ENCODE measurements at places on chromosomes 4 and X.

DNA sequence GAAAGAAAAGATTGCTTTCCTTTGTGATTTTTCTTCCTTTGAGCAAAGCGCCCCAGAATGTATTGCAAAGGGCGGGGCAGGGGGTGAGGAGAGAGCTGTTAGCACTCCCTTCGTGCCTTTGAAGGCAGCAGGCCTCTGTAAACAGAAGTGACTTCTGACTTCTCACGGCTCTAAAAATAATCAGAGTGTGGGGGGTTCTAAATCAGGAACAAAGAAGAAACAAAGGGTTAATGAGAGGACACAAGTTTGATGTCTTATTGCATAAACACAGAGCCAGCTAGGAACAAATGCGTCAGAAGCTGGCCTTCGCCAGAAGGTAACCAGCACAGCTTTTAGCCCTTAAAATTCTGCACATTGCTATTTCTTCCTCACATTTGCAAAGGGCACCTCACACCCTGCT, 626.2 kb downstream of the MID1IP1 start:
- no peak for DNase-seq

- no peak for DNase-seq
These were observed 39.8 kb downstream of the GRIA3 start for GRCh38 chrX:123223859-123224258.

DNA sequence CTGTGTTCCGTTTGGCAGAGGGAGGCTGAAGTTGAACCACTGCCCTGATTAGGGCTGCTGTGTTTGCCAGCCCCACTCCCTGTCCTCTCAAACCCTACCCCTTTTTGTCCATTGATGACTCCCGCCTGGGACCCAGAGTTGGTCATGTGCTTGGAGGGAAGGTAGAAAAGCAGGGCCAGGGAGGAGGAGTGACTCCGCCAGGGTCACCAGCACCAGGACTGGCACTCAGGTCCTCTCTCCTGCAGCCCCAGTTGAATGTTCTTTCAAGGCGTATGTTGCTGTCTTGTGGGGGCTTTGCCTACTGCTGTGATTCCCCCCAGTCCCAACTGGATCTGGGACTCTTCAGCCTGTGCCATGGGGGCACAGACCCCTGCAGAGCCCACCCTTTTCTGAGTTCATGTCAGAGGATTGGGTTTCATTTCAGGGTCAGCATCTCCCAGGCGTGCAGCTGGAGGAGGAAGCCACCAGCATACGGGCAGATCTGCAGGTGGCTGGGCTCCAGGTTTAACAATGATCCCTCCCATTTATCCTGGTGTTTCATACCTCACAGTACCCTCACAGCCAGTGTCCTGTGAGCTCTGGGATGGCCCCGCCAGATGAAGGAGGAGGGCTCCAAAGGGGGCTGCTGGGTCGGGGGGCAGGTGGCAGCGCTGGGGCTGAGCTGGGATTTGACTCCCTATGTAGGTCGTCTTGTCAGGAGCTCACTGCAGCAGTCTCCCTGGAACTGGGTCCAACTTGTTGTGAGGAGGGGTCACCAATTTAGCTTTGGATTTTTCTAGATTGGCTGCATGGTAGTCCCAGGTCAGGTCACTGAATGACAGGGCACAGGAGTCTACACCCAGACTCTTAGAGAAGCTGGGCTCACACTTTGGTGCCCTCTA, 55.7 kb downstream of the MSX1 start:
- DNase-seq = no peak

DNA sequence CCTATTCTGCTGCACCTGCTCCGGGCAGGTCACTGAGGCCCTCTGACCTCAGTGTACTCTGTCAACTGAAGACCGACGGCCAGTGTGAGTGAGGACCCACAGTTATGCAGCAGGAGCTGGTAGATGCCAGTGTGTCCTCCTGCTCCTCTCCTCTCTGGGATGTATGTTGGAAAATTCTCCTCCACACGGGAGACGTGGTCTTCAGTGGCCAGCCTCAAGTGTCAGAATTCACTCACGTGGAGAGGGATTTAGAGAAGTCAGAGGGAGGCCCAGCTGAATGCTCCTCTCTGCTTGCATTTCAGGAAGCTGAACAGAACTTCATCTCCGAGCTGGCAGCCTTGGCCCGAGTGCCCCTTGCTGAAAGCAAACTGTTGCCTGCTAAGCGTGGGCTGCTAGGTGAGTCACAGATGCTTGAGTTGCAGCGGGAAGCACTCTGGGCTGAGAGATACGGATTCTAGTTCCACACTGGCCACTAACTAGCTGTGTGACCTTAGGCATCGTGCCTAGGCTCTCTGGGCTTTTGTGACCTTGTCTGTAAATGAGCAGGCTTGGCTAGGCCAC, 83.6 kb downstream of the CRMP1 start:
- no peak for DNase-seq

GRCh38 chrX:129754056-129755024, 15.6 kb downstream of the XPNPEP2 start:
- no peak for DNase-seq

DNA sequence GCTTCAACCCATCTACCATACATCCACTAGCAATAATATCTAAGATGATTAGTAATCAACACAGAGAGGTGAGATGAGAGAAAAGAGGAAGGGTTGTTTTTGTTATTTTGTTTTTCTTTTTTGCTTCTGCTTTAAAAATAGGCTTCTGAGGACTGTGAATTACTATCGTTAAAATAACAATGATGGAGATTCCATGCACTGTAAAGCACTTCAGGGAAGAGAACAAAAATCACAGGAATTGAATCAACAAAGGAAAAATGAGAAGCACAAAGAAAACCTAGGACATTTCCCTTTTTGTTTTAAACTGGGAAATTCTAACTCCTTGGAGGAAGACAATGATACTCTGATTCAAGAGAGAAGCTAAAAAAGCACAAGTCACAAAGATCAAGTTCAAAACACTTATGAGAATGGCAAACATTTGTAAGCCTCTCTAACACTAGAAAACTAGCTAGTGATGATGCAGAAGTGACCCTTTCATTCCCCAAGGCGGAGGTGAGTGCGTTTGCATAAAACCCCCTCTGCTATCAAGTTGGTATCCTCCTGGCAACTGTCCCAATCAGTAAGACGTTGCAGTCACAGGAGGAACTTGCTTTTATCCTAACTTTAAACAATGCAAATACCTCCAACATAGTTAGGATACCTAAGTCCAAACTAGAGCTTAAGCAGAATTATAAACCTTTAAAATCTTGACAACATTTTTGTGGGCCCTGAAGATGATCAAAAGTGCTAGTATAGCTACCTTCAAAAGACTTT, 308.5 kb downstream of the CAMK2D start:
- no peak for DNase-seq

GRCh38 chr4:118787844-118788380, 48.0 kb downstream of the SEC24D start:
- DNase-seq = no peak

DNA sequence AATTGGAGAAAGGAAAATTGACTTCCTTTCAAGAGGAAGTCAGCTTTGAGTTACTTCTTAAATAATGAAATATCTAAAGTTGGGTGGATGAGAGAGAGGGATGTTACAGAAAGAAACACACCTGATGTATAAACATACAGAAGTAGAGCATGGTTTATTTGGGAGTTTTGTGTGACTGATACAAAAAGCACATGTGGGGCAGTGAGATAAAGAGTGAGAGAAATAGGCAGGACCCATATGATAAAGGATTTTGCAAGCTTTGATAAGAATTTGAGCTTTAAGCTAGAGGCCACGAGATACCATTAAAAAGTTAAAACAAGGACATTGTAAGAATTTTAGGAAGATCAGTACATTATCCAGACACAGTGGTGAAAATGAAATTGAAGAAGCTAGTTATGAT, 263.3 kb upstream of the GPRIN3 start:
- DNase-seq = no peak

- no peak for DNase-seq
These were observed 246.0 kb downstream of the FBXW7 start for GRCh38 chr4:152289941-152290340.

- DNase-seq = no peak
These were observed 708.9 kb downstream of the IL1RAPL1 start for GRCh38 chrX:29295987-29296680.

DNA sequence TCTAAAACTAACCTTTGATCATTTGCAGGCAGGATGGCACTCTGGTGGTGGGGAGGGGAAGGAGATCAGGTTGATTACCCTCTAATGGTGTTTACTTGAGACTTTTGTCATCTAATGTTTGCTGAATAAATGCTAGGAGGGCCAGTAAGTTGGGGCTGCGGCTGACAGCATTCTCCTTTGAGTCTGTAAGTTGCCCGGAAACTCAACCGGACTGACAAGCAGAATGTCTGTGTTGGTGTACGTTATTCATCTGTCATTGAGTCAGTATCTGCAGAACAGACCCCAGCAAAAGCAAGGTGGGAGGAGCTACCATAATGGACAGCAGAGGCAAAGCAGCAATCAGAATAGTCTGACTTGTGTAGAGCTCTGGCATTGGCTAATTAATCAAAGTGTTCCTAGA, 1210.6 kb upstream of the PABPC4L start:
- no peak for DNase-seq

GRCh38 chr4:145804116-145804515, 124.2 kb downstream of the C4orf51 start:
- no peak for DNase-seq

GRCh38 chr4:78885598-78885997, 53.6 kb downstream of the PAQR3 start:
- DNase-seq = no peak

GRCh38 chr4:151703401-151703800, 57.4 kb downstream of the GATB start:
- DNase-seq = no peak

- no peak for DNase-seq
These were observed 66.5 kb downstream of the ACOX3 start for GRCh38 chr4:8373973-8374545.

- DNase-seq = no peak
These were observed 1467.4 kb downstream of the C4orf33 start for GRCh38 chr4:130563185-130563888.

DNA sequence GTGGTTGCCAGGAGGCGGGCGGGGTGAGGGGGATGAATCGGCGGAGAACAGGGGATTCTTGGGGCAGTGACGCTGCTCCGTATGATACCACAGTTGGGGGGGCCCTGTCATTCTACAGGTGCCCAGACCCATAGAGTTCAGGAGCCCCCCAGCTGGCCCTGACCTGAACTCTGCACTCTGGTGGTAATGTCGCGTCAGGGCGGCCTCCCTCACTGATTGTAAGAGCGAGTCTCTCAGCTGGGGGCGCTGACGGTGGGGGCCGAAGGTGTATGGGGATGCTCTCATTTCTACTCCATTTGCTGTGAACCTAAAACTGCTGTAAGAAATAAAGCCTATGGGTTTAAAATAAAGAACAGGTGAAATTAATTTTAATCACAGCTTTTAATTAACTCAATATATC, 91.8 kb upstream of the PSAPL1 start:
- DNase-seq = no peak

DNA sequence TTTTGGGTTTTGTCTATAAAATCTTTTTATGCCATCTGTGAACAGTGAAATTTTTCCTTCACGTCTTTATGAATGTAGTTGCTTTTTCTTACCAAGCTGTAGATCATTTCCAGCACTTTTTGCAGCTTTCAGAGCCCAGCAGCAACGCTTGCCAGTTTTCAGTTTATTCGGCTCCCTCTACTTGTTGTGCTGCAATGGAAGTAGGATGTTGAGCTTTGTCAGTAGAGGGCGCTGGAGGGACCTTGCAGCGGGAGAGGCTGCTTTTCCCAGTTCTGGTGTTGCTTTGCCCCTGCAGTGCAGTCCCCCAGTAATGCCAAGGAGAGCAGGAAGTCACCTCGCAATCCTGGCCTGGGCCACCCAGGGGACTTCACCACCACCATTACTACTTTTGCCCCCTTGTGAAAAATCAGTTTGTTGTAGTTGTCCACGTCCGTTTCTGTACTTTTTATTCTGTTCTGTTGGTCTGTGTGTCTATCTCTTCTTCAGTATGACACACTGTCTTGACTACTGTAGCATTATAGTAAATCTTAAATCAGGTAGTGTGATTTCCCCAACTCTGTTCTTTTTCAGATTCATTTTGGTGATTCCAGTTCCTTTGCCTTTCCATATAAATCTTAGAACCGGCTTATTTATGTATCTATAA, 21.8 kb downstream of the CMC4 start:
- DNase-seq = no peak

DNA sequence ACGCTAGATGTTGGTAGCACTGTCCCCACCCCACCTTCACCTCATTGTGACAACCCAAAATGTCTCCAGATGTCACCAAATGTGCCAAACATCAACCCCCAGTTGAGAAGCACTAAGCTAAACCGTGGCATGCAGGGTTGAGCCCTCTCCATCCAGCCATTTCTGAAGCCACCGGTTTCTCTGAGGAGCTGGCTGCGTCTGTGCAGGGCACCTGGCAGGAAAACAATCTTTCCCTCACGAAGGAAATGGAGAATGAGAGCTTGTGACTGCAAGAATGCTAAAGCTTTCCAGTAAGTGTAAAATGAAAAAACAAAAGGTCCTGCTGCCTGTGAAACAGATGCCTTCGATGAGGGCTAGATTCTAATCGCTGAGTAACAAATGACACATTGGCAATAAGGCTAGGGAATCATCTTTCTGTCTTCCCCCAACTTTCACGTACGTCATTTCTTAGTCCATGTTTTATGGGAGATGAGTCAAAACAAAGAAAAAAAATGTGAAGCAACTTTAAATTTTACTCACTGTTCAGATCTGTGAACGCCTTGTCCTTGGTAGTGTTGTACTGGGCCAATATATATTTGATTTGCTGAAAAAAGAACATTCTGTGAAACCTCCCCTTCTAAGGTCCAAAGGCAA, 59.9 kb downstream of the PROM1 start:
- DNase-seq = no peak

DNA sequence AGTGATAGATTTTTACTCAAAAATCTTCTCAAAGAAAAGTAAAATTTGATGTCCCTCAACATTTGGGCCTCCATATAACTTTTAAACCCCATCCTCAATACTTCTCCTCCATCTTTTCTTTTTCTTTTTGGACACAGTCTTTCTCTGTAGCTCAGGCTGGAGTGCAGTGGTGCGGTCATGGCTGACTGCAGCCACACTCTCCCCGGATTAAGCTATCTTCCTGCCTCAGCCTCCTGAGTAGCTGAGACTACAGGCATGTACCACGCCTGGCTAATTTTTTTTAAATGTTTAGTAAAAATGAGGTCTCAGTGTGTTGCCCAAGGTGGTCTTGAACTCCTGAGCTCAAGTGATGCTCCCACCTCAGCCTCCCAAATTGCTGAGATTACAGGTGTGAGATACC, 33.1 kb downstream of the KDM6A start:
- DNase-seq = no peak

DNA sequence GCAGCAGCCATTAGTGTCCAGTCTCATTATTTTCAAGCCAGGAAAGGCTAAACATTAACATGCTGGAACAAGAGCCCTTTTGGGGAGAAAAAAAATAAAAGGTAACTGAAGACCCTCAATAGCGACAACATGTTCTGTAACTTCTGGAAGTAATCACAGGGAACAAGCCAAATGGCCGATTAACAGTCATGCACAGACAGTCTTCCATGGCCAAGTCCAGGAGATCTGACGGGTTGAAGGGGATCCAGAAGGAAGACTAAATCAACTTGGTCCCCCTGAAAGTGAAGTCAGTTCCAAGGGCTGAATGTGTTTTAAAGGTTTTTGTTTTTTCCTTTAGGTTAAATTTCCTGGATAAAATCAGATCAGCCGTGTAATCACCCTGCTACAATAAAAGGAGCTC, 52.5 kb downstream of the LNX1 start:
- no peak for DNase-seq

All from D721Med (cell line).